Left lung (tissue), 14 donors: ENCODE measurements at places on chromosomes 4 and X. TPM values are rescaled to one million over a fixed set of nuclear protein-coding genes. Genes with fewer than 3 reads are reported as not detected.

GRCh38 chrX:100674705-100675104, 30.7 kb downstream of the SRPX2 start:
- no peaks in the 10 kb centered on the region for H3K4me1 ChIP-seq
- H3K27ac ChIP-seq: no peak overlapping the region
- H3K4me3 ChIP-seq: no peak overlapping the region
- H3K36me3 ChIP-seq: no peaks in the 10 kb centered on the region
- DNase-seq: no peak
- no peaks in the 10 kb centered on the region for H3K27me3 ChIP-seq

DNA sequence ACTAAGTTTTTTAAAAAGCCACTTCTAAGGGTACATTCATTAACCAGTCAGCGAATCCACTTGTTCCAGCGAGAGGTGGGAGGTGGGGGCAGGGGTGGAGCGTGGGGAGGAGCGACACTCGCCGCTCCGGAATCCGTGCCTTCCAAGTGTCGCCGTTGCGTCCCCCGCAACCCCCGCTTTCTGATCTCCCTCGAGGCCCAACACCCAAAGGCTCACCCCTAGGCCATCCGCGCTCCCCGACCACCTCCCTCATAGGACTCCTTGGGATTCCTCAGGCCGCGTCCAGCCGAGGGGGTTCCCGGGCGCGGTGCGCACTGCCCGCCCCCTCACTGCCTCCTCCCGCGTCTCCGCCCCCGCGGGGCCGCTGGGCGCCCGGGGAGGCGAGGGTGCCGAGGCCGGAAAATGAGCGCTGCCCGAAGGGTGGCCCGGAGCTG, 108.1 kb upstream of the STOX2 start:
- H3K27me3 ChIP-seq: peaks cover 48% of the 10 kb centered on the region
- H3K4me3 ChIP-seq: peak overlapping the region; percentile 50
- H3K27ac ChIP-seq: peak overlapping the region; percentile 74

DNA sequence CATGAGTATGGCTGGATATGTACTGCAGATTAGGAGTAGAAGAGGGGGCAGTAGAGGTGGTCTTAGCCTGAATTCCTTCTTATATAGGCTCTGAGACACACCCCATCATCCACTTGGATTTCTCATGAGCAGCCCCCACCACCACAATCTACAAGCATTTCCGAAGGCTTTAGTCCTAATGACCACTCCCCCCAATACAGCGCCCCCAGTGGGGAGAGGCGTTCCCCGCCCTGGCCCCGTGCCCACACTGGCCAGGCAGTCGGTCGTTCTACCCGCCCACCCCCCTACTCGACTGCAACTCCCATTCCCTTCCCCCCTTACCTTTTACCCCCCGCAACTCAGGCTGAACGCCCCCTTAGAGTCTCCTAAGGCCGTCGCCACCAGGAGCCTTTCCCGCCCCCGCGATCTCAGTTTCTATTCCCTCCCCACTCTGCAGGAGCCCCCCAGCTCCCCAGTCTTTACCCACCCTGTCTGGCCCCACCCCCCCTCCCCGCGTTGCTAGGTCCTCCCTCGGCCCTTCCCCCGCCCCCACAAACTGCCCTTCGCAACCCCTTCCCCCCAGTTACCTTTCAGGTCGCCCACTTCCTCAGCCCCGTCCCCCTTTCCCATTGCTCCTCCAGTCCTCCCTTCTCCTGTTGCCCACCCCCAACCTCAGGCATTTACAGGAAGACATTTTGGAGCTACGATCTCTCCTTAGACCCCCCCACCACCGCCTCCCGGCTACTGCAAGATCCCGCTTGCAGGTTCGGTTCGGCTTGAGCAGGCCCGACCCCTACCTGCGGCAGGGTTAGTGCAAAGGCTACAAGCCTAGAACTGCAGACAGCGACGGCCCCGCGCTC, 468 bp downstream of the ZMYM3 start:
- no peaks in the 10 kb centered on the region for H3K27me3 ChIP-seq
- peak overlapping the region; percentile 55 for H3K4me3 ChIP-seq
- peak; percentile 67 for DNase-seq
- no peaks in the 10 kb centered on the region for H3K36me3 ChIP-seq

DNA sequence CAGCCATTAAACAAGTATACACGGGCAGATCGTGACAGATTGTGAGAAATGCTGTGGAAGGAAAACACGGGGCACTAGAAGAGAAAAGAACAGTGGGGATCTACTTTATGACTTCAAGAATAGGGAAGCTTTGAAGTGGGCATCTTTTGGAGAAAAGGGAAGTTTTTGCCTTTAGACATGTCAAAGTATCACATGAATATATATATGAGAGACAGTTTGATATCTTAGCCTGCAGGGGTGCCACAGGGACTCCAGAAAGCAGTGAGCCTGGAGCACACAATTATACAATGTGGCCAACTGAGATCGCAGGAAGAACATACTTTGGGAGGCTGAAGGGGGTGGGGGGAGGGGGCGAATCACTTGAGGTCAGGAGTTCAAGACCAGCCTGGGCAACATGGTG, 35.7 kb downstream of the RELL1 start:
- no peak for DNase-seq
- H3K27ac ChIP-seq: no peak overlapping the region
- no peak overlapping the region for H3K4me3 ChIP-seq
- H3K4me1 ChIP-seq: peaks cover 11% of the 10 kb centered on the region

DNA sequence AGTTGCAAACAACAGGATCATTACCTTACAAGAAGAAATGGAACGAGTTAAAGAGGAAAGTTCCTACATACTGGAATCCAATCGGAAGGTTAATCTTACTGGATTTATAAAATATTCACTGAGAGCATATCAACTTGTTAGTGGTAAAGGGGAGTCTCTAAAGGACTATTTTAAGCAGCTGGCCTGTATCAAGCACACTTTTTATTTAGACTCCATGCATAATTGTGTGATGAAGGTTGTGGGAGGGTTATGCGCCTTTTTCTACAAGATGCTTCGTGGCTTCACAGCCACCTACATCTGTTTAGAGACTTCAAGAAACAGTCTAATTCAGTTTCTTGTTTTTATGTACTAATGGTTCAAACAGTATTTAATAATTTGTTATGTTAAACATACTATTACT, 56.6 kb downstream of the GRSF1 start:
- H3K4me1 ChIP-seq: peaks cover 10% of the 10 kb centered on the region
- H3K27me3 ChIP-seq: no peaks in the 10 kb centered on the region
- no peak overlapping the region for H3K27ac ChIP-seq
- peaks cover 39% of the 10 kb centered on the region for H3K36me3 ChIP-seq

DNA sequence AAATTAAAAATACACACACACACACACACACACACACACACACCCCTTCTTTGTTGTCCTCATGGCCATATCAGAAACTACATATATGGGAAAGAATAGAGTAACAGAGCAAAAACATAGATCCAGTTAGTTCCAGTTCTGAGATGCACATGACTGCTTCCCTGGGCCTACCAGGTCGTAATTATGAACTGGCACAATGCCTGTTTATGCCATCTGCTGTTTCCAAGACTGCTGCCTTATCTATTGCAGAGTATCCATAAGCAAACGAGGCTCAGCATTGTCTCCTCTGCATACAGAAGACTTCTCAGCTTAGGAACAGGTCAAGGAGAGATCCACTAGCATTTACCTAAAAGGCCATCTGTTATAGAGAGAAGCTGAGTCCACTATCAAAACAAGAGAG, 789.0 kb downstream of the TECRL start:
- no peaks in the 10 kb centered on the region for H3K27me3 ChIP-seq
- no peaks in the 10 kb centered on the region for H3K36me3 ChIP-seq
- H3K4me3 ChIP-seq: no peak overlapping the region
- H3K27ac ChIP-seq: no peak overlapping the region

DNA sequence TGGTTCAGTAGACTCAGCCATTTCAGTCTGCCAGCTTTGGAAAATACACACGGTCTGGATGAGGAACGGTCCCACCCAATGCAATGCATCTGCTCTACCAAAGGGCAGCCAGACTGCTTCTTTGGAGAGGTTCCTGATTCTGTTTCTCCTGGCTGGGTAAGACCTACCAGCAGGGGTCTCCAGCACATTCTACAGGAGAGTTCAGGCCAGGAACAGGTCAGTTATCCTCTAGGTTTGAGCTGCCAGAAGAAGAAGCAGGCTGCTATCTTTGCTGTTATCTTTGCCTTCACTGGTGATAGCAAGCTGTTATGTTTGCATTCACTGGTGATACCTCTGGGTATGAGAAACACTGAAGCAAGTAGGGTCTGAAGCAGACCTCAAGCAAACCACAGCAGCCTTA, 45.5 kb upstream of the PBDC1 start:
- no peak overlapping the region for H3K4me3 ChIP-seq
- no peak overlapping the region for H3K27ac ChIP-seq
- H3K36me3 ChIP-seq: no peaks in the 10 kb centered on the region
- DNase-seq: no peak

DNA sequence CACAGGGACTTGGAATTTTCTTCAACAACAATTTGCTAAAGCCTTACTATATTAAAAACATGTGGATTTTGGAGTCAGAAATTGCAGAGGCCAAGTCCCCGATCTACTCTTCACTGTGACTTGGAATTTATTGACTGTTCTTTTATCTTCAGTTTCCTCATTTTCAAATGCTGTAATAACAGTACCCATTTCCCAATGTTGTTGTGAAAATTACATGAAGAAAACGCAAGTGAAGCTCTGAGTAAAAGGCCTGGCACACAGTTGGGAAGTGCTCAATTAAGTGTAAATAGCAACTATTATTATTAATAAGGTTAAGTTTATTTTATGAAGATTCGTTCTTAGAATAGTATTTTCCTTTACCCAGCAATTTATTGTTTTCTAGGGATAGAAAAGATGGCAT, 15.7 kb downstream of the STBD1 start:
- H3K4me1 ChIP-seq: no peaks in the 10 kb centered on the region
- no peak overlapping the region for H3K4me3 ChIP-seq
- no peak overlapping the region for H3K27ac ChIP-seq
- DNase-seq: no peak
- no peaks in the 10 kb centered on the region for H3K27me3 ChIP-seq

DNA sequence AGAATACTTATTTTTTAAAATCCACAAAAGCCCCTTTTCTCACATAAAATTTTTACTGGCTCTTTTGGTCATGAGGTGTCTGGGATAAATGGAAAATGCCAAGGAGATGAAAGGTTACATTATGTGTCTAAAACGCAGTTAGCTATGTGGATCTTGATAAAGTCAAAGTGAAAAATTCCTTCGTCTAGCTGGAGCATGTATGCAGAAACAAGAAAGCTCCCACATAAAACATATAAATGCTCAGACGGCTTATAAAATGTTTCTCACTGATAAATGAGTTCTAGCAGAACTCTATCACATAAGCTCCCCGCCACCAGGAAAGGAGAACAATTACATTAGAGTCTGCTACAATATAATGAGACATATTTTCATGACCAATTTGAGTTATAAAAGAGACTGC, 83.8 kb downstream of the TBC1D9 start:
- no peak for DNase-seq
- H3K27ac ChIP-seq: no peak overlapping the region
- H3K27me3 ChIP-seq: no peaks in the 10 kb centered on the region
- H3K36me3 ChIP-seq: peaks cover 46% of the 10 kb centered on the region

GRCh38 chr4:185145572-185145971, 2.5 kb downstream of the SLC25A4 start:
- H3K4me1 ChIP-seq: peaks cover 27% of the 10 kb centered on the region
- H3K4me3 ChIP-seq: no peak overlapping the region
- no peak for DNase-seq
- H3K36me3 ChIP-seq: no peaks in the 10 kb centered on the region
- no peak overlapping the region for H3K27ac ChIP-seq
- H3K27me3 ChIP-seq: no peaks in the 10 kb centered on the region

DNA sequence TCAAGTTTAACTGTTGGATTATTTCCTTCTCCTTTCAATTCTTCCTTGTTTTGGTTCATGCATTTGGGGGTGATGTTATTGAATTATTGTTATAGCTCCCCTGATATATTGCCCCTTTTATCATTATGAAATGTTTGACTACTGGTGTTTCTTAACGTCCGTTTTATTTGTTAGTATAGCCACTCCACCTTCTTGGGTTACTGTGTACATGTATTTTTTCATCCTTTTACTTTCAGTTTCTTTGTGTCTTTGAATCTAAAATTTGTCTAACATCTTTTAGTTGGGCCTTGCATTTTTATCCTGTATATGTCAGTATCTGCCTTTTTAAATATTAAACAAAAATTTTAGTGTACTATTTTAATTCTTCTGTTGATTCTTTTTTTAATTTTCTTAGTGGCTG, 88.7 kb downstream of the TNIP2 start:
- peak overlapping the region; percentile 23 for H3K27ac ChIP-seq
- H3K4me1 ChIP-seq: peaks cover 17% of the 10 kb centered on the region
- no peaks in the 10 kb centered on the region for H3K36me3 ChIP-seq

The DAPP1 gene
- 3.3 TPM for polyA plus RNA-seq

The MYOZ2 gene
- 0.06 TPM for polyA plus RNA-seq
